ENCODE measurements at places on chromosomes 4 and X.

- DNase-seq = no peak
Measured at GRCh38 chr4:4851081-4851480, 8.4 kb upstream of the MSX1 start.

- no peak for DNase-seq
Measured at GRCh38 chr4:121062521-121062920, 9.8 kb downstream of the NDNF start.

GRCh38 chr4:7435471-7436061, 836 bp upstream of the PSAPL1 start:
- DNase-seq = no peak

DNA sequence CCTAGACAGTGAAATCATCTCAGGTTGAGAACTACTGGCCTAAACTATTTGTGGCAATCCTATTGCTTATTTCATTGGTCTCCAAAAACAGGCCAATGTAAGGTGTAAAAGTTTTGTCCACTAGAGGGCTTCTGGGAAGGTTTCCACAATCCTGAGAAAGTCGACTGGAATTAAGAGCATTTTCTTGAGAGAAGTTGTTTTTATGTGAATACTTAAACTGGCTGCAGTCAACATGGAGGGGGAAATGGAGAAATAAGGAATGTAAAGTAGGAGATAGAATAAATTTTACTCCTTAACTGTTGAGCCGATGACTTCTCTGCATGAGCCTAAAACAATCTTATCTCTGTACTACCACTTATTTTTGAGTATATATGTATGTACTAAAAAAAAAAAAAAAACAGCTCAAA, 11.0 kb upstream of the EIF4E start:
- no peak for DNase-seq

DNA sequence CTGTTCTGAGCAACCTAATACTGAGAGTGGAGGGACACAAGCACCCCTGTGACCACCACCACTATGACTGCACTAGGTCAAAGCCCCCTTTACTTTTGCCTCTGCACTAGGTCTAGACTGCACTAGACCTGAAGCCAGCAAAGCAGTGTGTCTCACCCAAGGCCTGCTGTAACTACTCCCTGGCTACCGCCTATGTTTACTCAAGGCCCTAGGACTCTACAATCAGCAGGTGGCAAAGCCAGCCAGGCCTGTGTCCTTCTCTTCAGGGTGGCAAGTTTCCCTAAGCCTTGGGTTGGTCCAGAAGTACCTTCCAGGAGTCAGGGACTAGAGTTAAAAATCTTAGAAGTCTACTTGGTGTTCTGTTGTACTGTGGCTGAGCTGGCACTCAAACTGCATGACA, 15.9 kb downstream of the RAB33B start:
- DNase-seq = no peak

DNA sequence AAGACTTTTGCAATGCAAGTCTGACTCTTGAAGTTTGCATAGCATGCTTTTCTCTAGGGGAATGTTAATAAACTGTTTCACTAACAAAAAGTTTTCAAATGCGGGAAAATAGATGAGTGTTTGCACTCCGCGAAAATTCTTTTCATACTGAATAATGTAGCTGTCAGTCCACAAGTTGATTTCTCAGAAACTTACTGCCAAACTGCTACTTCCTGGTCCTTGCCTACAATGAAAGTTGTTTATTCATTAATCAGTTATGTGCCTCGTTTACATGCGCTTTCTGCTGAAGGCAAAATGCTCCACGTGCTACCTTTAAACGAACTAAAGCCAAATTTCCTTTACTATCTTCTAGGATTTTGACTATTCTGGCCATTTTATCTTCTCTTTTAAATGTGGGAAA, 166.2 kb downstream of the MAGEB17 start:
- DNase-seq = no peak

DNA sequence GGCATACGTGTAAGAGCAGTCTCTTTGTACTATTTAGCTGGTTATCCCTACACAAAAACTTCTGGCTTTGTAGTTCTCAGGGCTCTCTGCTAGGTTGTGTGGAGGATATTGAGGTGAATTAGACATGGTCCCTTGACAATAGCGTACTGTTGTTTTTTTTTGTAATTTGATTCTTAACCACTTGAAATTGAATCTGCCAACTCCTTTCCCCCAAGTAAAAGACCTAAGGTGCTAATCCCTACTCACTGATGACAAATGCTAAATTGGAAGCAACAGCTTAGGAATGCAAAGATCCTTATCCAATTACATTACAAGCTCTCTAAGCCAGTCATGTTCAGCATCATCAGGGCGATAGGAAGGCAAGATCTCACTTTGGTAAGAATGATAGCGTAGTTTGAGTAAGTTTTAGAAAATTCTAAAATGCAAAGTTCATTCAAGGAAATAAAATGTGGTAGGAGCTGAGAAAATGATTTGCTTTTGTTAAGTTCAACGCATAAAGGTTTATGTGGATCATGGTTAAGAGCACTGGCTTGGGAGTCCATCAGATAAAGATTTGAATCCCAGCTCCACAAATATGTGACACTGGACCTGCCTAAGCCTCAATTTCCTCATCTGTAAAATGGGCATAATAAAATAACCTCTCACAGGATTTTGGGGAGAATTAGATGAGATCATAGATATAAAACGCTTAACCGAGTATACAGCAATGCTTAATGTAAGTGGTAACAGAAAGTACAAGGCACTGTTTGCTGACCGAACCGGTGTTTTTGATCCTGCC, 39.3 kb downstream of the DOCK11 start:
- DNase-seq = peak; percentile 20

DNA sequence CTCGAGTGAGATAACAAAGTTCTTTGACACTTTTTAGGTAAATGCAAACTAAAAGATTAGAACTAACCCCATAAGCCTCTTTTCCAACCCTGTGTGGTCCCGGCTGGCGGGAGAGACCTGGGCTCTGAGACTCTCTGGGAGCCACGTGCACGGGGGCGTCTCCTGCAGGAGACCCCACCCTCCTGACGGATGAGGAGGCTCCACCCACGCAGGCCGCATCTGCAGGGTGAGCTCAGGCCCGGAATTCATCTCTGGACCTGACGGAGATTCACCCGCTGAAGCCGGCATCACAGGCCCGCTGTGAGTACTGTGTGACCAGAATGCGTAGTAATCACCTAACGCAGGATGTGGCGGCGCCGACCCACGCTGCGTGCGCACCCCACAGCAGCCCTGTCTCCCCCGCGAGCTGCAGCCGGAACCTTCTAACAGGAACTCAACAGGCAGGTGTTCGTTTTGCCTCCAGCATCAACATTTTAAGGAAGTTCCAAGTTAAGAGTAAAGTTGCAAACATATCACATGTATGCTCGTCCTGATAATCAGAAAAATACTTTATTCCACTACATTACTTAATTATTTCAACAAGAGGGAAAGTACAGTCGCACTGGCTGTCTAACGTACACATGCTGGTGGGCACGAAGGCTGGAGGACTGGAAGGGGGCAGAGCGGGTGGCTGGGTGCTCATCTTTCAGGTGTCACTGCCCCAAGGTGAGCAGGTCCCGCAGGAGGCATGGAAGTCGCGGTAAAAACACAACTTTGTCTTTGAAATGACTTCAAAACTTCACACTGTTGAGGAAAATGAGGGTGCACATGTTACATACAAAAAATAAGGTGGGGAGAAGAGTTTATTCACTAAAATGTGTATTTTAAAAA, 44.5 kb downstream of the FGFRL1 start:
- DNase-seq = no peak

DNA sequence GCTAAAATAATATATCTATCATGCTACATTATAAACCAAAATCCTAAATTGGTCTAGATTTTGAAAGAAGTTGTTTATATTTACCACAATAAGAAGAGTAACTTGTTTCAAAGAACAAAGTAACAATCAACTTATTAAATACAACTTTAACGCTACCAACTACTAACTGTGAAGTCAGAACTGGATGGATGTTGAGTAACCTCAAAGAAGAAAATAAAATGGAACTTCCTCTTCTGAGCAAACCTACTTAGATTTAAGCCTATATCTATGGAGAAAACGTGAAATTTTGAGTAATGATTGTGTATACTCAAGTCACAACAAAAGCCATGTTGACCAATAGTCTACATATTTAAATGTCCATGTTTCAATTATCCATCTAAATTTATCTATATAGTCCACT, 25.7 kb downstream of the SH3RF1 start:
- no peak for DNase-seq

Data from NCI-H1436 (cell line).